ENCODE measurements at places on chromosomes 1 and 21.

DNA sequence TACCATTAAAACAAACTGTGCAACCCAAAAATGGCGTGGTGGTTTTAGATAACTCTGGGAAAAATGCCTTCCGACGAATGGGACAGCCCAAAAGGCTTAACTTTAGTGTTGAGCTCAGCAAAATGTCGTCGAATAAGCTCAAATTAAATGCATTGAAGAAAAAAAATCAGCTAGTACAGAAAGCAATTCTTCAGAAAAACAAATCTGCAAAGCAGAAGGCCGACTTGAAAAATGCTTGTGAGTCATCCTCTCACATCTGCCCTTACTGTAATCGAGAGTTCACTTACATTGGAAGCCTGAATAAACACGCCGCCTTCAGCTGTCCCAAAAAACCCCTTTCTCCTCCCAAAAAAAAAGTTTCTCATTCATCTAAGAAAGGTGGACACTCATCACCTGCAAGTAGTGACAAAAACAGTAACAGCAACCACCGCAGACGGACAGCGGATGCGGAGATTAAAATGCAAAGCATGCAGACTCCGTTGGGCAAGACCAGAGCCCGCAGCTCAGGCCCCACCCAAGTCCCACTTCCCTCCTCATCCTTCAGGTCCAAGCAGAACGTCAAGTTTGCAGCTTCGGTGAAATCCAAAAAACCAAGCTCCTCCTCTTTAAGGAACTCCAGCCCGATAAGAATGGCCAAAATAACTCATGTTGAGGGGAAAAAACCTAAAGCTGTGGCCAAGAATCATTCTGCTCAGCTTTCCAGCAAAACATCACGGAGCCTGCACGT lies 82.1 kb downstream of the PRDM2 start:
- DNase-seq: peak; percentile 68

DNA sequence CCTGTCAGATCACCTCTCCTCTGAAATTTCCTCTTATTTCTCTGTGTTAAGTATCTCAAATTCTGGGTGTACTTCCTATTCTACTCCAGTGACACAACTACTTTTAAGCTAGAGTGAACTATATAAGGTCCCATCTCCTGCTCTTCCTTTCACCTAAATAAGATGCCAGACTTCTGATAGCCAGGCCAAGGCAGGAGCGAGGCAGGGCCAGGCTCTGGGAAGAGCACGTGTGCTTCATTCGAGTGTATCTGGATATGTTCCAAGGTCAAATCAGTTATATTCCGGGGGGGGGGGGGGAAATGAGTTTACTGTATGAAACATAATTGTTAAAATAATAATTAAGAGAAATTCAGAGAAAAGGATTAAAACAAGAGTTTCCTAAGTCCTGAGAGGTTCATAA lies 60.1 kb downstream of the LRRC71 start:
- DNase-seq: no peak

DNA sequence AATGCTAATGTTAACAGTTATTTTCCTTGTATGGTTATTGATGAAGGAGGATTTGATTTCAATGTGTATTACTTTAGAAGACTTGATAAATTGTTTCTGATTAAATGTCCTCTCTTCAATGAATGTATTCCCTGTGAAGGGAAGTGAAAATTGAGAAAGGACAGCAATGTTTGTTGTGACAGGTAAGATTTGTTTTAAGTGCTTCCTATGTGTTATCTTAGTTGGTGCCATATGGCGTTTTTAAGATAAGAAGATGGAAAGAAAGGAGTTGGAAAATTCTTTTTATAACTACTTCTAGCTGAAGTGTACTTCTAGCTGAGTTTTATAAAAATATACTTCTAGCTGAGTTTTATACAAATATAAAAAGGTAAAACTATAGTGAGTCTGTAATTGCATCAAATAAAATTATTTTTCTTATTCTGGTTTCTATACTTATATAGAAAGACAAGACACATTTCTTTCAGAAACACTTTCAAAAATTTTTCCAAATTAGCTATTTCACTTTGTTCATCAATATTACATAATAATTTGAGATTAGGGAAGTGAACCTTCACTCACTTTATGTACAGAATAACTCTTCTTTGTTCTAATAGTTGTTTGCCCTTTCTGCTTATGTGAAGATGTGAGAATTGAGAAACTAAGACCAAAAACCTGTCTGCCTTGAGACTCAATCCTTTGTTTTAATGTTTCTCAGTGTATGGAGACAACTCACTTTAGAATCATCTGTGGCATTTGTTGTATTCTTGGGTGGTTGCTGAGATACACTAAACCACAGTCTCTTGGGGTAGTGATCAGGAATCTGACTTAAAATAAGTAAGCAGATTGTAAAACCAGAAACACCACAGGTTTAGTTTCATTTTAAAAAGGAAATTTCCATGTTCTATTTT lies 382.9 kb upstream of the B3GALT2 start:
- no peak for DNase-seq

DNA sequence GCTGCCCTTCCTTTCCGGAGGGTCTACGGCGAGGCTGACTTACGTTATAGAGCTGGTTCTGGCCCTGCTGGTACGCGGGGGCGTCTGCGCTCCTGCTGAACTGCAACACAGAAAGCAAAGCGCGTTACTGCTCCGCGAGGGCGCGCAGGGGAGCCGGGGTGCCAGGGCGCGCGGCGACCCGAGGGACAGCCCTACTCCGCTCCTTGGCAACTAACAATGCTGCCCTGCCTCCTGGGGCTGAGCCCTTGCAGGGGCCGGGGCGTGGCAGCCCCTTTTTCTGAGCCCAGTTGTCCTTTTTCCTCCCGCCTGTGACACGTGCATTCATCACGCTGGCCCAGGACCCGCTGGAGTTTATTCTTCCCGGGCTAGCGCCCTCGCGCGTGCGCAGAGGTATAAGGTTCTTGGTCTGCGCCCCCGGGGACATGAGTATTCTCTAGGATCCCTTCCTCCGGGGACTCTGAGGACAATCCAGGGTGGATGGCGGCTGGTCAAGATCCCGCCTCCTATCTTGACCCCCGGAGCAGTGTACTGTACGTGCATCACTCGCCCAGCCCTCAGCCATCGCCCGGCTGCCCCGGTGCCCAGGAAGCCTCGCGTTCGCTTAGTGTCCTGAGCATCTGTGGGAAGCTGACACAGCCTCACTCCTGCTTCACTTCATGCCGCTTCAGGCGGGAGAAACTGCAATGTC lies 78.9 kb downstream of the CD247 start:
- DNase-seq: peak; percentile 35

DNA sequence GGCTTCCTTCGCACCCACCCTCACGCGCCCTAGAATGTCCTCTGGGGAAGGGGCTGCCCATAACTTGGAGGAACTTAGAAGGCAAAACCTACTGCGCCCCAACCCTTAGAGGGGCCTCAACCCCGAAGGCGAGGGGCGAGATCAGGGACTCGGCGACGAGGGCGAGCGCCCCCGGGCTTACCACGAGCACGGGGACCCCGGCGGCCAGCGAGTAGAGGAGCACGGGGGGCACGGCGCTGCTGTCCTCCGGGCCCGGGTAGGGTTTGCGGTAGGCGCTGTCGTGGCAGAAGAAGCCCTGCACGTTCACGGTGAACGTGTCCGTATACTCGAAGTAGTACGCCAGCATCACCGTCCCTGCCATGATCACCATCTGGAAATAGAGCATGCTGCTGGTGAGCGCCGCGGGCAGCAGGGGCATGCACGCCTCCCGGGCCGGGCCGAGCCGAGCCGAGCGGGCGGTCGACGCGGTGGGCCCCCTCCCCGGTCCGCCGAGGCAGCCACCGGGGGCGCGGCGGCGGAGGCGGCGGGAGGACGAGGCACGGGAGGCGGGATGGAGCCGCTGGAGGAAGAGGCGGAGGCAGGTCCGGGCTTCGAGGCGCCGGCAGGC lies 304 bp downstream of the PLPPR5 start:
- peak; percentile 30 for DNase-seq

GRCh38 chr1:234666761-234667160 lies 56.8 kb upstream of the IRF2BP2 start:
- DNase-seq: no peak

GRCh38 chr1:205650241-205650640 lies 18.4 kb upstream of the ELK4 start:
- no peak for DNase-seq

DNA sequence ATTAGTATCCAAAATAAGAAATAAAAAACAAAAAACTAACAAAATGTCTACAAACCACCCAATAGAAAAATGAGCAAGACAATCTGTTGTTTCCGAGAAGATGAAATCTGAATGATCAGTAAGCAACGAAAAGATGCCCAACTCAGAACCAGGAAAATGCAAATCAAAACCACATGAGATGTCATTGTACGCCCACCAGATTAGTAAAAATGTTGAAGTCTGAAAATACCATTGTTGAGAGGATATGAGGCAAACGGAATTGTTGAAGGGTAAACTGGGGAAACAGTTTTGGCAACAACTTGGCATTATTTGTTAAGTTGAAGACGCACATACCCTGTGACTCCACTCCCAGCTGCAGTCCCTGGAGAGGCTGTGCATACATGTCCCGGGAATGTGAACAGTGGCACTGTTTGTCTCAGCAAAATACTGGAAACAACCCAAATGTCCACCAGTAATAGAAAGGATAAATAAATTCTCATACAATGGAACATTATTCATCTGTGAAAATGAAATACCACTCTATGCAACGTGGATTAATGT lies 10.6 kb downstream of the ZBTB17 start:
- no peak for DNase-seq

DNA sequence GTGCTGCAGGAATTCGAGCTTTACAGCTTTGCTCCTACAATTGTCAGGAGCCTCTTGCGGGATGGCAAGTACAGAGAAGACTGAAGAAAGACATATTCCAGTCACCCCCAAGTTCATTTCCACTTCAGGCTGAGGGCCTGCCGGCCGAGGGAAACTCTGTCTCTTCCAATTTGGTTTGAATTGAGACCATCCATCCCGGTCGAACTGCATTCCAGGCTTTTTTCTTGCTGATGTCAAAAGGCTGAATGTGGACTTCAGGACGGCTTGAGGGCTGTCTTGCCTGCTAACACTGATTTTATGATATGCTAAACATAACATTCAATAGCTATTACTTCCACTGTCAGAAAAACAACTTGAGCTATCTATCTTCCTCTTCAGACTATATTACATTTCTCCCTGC lies 79.8 kb upstream of the PLXNA2 start:
- DNase-seq: no peak

- DNase-seq: no peak
These were observed 25.4 kb downstream of the LDLRAD2 start for GRCh38 chr1:21837476-21837875.

GRCh38 chr1:109188781-109189180 lies 24.9 kb upstream of the SARS1 start:
- no peak for DNase-seq

DNA sequence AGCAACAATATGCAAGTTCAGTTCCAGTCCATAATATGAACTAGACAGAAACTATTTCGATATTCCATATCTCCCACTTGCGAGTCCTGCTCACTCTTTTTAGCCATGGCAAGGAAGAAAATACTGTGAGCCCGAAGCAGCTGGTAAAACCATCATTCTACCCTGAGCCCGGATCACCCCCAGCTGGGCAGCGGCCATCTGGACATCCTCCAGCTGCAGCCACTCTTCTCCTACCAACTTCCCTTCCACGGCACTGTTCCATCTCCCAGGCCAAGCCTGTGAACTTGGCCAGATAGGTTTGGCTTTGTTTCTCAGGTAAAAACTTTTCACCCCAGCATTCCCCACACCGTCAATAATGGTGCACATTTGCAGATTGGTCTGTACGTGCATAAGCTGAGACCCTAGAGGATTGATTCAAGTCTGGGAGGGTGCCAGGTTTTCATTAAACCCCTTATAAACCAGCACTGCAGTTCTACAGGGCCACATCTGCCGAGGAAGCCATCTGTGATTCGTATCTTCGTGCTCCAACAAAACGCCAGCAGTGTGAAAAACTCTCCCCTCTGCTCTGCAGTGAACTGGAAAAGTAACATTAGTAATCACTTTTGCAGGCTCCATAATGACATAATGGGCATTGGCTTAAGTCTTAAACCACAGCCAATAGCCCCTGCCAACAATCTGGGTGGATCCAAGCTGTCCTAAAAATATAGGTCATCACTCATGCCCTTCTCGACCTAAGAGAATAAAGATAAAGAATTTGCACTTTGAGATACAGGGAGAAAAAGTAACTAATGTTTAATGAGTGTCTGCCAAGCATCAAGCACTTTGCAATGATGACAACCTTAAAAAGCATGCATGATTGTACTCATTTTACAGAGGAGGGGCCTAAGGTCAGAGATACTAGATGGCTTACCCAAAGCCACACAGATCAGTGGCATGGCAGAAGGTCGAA lies 205.1 kb downstream of the PLPP3 start:
- DNase-seq: peak; percentile 86

- DNase-seq: no peak
These were observed 132.0 kb upstream of the CTTNBP2NL start for GRCh38 chr1:112264010-112264409.

DNA sequence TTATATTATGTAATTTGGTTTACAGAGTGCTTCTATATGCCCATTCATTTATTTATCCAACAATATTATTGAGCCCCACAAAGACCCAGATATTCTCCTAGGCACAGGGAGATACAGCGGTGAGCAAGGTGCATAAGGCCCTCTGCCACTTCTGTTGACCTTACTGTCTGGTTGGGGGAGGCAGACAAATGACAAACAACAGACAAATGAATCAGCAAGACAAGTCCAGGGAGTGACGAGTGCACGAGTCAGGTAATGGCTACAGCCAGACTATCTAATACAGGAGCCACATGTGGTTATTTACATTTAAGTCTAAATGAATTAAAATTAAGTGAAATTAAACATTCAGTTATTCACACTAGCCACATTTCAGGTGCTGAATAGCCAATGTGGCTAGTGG lies 22.0 kb upstream of the BCAR3 start:
- no peak for DNase-seq

- DNase-seq: no peak
These were observed 32.4 kb downstream of the MAPKAPK2 start for GRCh38 chr1:206716870-206717673.

GRCh38 chr1:207821464-207822045 lies 69.7 kb downstream of the CD46 start:
- DNase-seq: no peak

- no peak for DNase-seq
These were observed 135.5 kb downstream of the TGFB2 start for GRCh38 chr1:218480588-218481099.

GRCh38 chr1:244710474-244711062 lies 57.6 kb downstream of the DESI2 start:
- DNase-seq: no peak

DNA sequence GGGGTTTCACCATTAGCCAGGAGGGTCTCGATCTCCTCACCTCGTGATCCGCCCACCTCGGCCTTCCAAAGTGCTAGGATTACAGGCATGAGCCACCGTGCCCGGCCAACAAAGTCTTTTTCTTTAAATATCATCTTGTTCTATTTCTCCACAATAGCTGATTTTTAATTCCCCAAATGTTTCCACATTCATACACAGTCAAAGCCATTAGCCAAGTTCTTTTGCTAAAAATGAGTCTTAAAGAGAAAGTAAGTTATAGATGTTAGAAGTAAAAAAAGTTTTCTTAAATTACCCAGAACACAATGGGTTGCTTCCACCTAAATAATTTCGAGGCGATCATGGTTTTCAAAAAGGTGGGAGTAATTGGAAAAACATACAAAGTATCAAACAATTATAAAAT lies 30.6 kb downstream of the C2CD2 start:
- DNase-seq: peak; percentile 40

Data from hindlimb muscle (tissue), 1 donor.